ENCODE measurements at places on chromosomes 12 and 14. TPM values are rescaled to one million over a fixed set of nuclear protein-coding genes. Genes with fewer than 3 reads are reported as not detected.

GRCh38 chr14:77467801-77468200 lies 9.9 kb downstream of the AHSA1 start:
- DNase-seq, result no peak

DNA sequence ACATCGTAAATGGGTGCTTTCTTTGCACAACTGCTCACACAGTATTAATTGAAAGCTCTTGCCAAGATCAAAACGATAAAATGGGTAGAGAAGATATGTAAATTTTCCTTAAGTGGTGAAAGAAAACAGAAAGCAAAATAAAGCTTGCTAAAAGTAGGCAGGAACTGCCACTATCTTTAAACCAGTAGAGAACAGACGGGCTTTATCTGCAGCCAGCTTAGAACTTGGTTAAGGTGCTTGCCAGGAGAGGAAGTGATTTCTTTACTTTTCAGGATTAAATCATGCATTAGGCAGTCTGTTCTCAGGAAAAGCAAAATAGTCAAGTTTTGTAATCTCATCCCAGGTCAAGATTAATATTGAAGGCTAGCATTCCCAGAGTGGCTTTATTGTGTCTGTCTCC lies 56.9 kb upstream of the CCDC175 start:
- DNase-seq, result no peak

DNA sequence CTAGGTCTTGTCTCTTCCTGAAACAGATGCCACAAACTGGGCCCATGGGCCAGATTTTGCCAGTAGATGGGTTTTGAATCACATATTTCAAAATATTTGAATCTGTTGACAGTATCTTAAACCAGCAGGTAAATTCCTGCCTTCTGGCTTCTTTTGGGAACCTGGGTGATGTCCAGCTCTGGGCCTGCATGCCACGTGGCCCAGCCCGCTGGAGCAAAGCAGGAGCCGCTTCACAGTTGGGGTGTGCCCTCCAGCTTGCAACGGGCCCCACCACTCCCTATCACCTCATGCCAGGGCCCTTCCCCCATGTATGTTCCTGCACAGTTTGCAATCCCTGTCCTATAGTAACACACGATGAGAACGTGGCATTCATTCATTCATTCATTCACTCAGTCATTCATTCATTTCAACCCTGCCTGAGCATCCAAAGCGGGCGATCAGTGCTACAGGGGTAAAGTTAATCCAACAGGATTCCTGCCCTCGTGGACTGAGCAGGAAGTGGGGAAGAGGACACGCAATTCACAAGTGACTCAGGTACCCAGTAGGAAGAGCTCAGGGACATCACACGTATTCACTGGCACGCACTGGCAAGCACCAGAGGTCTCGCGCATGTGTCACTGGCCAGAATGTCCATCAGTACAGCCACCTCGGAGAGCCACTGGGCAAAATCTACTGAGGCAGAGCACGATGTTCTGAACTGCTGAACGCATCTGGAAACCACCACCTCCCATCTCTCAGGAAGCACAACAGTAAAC lies 27.8 kb downstream of the SCARB1 start:
- DNase-seq, result no peak

GRCh38 chr12:93714382-93714781 lies 37.2 kb downstream of the CRADD start:
- DNase-seq, result no peak

DNA sequence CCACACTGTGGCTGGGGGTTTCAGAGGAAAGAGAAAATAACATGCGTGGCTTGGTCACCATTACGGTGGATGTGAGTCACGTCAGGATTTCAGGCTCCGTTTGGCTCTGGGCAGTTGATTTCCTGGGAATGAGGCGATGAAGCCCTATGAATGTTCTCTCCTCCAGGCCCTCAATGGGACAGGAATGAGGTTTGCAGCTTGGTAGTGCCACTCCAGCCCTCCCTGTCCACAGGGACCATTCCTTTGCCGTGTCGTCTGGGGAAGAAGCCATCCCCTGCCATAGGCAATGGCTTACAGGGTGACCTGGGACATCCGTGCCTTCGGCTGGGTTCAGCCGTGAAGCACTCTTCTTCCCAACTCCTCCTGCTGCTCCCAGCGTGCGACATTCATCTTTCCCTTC lies 95.0 kb downstream of the FBXL14 start:
- DNase-seq, result no peak

DNA sequence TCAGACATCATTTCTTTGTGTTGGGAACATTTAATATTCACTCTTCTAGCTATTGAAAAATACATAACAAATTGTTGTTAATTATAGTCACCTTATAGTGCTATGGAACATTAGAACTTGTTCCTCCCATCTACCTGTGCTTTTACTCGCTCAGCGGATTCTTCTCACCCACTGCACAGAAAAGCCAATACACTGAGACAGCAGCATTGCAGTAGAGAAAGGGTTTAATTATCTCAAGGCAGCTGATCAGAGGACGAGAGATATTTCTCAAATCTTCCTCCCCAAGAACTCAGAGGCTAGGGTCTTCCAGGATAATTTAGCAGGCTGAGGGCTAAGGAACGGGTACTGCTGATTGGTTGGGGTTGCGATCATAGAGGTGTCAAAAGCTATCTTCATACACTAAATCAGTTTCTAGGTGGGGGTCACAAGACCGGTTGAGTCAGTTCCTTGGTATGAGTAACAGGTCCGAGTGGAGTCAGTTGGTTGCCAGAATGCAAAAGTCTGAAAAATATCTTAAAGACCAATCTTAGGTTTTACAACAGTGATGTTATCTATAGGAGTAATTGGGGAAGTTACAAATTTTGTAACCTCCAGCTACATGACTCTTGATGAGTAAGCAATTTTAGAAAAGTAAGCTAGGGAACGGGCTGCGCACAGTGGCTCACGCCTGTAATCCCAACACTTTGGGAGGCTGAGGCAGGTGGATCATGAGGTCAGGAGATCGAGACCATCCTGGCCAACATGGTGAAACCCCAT lies 173.1 kb downstream of the FBXL14 start:
- no peak for DNase-seq

- DNase-seq, result no peak
Measured at GRCh38 chr12:108770269-108770829, 39.0 kb upstream of the CORO1C start.

- no peak for DNase-seq
Measured at GRCh38 chr14:64844272-64844671, 35.4 kb downstream of the SPTB start.

DNA sequence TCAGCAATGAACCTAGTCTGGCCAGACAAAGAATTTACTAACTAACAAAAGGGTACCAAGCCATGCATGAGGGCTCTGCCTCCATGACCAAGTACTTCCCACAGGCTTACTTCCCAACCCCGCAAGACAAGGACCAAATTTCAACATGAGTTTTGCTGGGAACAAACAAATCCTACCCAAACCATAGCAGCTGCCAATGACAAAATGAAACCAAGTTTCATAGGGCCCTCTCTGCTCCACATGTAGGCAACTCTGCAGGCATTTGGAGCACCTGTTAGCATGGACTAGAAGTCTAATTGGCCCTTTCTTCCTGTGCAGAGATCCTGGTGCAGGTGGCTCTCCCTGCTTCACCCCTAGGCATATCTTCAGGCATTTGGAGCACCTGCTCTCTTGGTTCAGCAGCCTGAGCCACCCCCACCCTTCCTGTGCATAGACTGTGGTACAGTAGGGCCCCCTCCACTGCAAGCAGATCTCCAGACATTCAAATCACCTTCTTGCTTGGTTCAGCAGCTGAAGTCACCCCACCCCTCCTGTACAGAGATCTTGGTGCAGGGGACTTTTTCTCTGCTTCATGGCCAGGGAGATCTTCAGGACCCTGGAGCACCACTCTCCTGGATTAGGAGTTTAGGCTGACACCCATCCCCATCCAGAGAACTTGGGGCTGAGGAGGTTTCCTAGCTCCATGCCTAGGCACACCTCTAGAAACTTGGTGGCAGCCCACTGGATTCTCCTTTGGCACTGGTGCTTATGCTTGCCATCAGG lies 308.7 kb downstream of the RPAP3 start:
- no peak for DNase-seq

DNA sequence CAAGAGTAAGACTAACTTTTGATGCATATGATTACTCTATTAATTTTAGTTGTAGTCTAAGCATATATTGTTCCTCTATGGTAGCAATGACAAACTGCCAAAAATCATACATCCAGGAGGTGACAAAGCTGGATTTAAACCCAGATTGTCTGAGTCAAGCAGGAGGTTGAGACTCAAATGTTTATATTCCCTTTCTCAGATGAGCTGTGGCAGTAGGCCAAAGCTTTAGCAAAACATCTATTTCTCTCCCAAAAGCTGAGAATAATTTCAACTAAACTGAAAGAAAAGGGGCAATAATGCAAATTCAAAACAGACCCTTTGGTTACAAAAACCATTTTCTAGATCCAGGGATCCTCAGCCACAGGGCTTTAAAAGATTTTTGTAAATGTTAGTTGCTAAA lies 173.6 kb downstream of the SEC23A start:
- no peak for DNase-seq

DNA sequence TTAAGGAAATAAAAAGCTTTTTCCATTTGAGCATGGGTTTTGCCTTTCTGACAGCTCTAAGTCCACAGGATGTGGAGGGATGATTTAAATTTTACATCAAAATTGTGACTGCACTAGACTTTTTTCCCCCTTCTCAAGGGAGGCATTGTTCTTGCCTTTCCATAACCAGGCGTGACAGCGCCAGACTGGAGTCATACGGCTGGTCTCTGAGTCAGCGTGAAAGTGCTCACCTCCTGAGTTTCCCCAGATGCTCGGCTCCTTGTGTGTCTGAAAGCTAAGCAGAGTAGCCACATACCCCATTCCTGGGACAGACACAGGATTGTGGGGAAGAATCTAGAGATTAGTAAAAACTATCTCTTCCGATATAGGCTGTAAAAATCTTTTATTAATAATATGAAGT lies 43.1 kb downstream of the SOX5 start:
- no peak for DNase-seq

DNA sequence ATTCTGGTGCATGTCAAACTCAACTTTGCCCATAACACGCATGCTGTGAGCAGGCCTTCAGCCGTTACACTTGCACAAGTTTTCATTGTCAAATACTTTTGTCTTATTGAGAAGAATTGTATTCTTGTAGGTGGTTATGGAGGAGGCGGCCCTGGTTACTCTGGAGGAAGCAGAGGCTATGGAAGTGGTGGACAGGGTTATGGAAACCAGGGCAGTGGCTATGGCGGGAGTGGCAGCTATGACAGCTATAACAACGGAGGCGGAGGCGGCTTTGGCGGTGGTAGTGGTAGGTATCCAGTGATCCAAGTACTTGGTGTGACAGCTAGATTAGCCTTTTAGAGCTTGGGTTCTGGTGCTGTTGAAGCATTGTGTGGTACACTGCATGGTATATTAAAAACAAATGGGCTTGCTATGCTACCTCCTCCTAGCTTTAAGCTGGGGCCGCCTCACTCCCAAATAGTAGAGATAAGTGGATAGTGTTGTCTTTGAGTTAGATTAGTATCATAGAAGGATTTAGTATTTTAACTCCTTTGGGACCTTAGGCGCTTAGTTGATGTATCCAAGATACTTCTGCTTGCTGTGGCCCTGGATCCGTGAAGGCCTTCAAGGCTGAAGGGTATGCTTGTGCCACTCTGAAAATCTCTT lies 2.5 kb downstream of the HNRNPA1 start:
- DNase-seq, result no peak

GRCh38 chr12:53624458-53624857 lies 1.7 kb downstream of the ATF7 start:
- no peak for DNase-seq

GRCh38 chr12:110042264-110042663 lies 6.1 kb downstream of the C12orf76 start:
- DNase-seq, result no peak

GRCh38 chr14:19851365-19851764 lies 23.6 kb upstream of the OR4K2 start:
- DNase-seq, result no peak

GRCh38 chr12:95674631-95675030 lies 115.9 kb downstream of the NTN4 start:
- no peak for DNase-seq

DNA sequence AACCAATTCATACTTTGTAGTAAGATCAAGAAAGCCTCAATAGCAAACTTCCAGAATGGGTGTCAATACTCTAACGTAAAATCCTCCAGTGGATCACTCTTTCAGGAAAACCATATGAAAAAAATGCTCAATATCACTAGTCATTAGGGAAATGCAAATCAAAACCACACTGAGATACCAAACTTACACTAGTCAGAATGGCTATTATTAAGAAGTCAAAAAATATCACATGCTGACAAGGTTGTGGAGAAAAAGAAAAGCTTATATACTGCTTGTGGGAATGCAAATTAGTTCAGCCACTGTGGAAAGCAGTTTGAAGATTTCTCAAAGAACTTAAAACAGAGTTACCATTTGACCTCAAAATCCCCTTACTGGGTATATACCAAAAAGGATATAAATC lies 49.5 kb upstream of the ATXN7L3B start:
- no peak for DNase-seq

GRCh38 chr12:33828326-33828725 lies 194.0 kb upstream of the ALG10 start:
- DNase-seq, result no peak

GRCh38 chr12:107533218-107533617 lies 152.4 kb upstream of the PWP1 start:
- no peak for DNase-seq

DNA sequence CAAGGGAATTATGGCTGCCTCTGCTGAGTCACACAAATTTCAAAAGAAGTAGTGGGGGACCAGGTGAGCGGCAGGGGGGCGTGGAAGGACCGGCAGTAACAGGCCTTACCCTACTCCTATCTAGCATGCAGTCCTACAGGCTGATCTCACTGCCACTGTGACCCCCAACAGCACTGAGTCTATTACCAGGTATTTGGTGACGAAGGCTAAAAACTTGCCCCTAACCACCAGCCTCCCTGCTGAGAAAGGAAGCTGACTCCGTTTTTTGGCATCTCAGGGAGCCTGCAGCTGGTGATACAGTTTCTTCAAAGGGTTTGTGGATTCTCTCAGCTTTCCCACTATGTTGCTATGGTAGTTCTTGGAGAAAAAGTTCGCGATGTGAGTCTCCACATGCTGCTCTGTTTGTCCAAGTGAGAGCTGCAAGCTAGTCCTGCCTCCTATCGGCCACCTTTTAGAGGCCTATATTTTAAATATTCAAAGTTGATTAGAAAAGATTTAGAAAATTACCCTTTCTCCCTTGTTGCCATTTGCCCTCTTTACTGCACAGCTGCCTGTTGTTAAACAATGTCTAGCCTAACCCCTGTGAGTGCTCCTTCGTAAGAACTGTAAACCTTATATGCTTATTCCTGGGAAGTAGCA lies 57.1 kb upstream of the SLCO1B1 start:
- DNase-seq, result no peak

- DNase-seq, result no peak
Measured at GRCh38 chr12:103505371-103506236, 9.8 kb upstream of the C12orf42 start.

- no peak for DNase-seq
Measured at GRCh38 chr14:51908086-51908485, 47.7 kb downstream of the GNG2 start.

Gene NANOG
- total RNA-seq, result not detected

Gene MYF6
- total RNA-seq, result not detected

Gene LDHB
- total RNA-seq, result 1,615 TPM

Gene MEG3
- 1.3 TPM for total RNA-seq

Gene SLC25A47
- total RNA-seq, result not detected

Gene NPFF
- total RNA-seq, result not detected

Gene RPAP3
- 61.2 TPM for total RNA-seq

Gene CACNA2D4
- total RNA-seq, result 7.1 TPM

Gene ZNF219
- 7.0 TPM for total RNA-seq

Gene TAS2R13
- total RNA-seq, result 0.26 TPM

Gene HPD
- 0.20 TPM for total RNA-seq

Gene LHX5
- total RNA-seq, result not detected

Gene SLC38A4
- 0.21 TPM for total RNA-seq

Gene CLEC4D
- not detected for total RNA-seq

Gene MYL2
- total RNA-seq, result not detected

Gene EXD2
- 8.5 TPM for total RNA-seq

All from activated T-cell treated with anti-CD3 and anti-CD28 coated beads, Interleukin-2, amount 50 U/mL, for 4 hours (primary cell).